ENCODE measurements at places on chromosomes 11 and 22.

DNA sequence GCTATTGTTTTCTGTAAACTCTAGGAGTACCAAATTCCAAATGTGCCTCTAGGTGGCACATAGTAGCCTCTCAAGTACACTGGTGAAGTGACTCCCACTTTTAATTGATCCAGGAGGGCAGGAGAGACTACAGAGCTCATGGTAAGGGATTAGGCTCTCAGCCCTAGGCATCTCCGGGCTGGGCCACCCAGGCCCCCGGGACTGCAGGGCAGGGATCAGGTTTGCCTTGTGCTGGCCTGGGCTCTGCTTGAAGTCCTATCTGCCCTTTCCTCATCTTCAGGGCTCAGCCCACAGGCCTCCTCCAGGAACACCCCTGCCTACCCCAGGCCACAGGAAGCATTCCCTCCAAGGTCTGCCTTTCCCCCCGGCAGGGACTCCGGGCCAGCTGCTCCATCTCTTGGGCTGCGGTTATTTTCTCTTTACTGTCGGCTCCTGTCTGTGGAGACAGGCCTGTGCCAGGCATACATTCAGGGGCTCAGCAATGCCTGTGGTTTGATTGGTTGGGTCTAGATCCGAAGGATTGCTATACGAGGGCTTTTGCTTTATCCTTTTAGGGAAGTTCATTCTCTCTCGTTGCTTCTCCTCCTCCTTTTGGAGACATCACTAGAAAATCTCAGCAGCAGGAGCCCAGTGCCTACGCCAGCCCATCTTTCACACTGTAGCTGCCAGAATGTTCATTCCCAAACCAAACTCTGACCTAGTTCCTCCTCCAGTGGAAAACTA, 32.8 kb downstream of the PARVA start:
- DNase-seq, result no peak

DNA sequence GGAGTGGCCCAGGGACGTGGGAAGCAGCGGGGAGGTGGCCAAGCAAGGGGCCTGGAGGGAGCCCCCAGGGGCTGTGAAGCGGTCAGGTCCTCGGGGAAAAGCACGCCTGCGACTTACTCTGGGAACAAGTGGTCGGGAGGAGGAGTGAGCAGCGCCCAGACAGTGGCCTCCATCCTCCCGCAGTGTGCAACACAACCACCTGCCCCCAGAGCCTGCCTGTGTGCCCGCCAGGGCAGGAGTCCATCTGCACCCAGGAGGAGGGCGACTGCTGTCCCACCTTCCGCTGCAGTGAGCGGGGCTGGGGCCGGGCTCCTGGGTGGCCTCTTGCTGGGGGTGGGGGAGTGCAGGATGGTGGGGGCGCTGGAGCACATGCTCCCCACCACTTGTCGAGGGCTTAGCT, 35.0 kb downstream of the MUC5B start:
- DNase-seq, result no peak

DNA sequence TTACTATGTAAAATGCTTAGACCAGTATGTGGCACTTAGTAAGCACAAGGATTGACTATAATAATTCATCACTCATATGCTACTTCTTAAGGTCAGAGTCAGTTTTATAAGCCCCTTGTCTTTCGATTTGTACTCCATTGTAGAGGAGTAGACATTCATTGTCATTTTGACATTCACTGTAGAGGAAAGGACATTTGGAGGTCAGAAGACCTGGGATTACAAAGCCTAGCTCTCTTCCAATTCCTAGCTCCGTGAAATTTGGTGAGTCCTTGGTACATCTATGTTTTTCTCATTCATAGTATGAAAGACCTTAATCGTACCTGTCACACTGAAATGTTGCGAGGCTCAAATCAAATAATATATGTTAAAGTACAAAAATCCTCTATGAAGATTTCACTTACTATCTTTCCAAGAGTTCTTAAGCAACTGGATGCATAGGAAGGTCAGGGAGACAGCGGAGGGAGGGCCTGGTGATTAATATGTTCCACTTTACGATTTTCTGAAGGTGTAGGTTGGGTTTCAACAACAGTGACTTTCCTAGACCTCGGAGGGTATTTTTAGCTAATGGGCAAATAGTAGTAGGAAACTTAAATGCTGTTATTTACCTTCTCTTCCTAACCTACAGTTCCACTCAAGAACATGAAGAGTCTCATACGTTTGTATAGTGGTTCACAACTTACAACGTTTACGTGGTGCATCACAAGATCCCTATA, 1.4 kb upstream of the EMSY start:
- DNase-seq, result no peak

DNA sequence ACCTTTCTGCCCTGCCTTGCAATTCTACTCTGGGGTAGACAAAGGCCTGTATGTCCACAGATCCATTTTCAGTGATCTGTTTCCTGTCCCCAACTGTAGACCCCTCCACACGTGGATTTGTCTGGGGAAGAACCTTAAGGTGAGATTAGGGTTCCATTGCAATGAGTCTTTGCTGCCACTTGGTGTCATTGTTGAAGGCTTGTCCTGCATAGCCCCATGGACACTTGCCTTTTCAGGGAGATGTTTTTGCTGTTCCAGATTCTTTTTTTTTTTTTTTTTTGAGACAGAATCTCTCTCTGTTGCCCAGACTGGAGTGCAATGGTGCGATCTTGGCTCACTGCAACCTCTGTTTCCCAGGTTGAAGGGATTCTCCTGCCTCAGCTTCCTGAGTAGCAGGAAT, 21.8 kb downstream of the SERPING1 start:
- no peak for DNase-seq

DNA sequence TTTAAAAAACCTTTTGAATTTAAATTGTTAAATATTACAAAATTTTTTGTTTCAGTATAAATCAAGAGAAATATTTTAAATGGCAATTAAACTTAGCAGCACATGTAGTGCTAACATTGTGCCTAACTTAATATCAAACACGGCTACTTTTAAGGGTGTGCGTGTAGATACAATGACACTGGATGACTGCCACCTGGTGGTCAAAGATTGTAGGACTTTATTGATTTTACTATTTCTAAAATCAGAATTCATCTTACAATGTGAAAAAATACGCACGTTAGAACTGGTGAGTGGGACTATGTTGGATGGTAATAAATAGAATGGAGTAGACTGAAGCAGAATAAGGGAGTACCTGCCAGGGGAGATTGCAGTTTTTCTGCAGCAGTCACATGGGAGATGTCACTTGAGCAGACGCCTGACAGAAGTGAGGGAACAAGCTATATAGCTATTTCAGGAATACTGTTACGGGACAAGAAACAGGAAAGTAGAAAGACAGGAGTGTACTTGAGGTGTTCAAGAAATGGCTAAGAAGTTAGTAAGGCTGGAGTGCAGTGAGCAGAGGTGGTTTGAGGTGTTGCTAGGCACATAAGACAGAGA, 52.9 kb downstream of the UVRAG start:
- no peak for DNase-seq

DNA sequence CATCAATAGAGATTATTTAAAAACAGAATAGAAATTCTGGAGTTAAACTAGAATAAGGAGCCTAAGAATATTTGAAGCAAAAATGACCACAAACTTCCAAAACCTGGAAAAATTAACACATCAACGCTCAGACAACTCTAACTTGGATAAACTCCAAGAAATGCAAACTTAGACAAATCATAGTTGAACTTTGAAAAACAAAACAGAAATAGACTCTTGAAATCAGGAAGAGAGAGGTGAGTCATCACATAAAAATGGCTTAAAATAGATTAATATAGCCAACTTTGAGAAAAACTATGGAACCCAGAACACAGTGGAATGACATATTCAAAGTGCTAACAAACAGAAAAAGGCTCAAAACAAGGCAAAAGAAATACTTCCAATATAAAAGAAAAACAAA, 974.2 kb downstream of the JRKL start:
- DNase-seq, result no peak

GRCh38 chr11:75276186-75276585, 35.6 kb downstream of the TPBGL start:
- no peak for DNase-seq

GRCh38 chr11:57460758-57461749, 726 bp downstream of the RTN4RL2 start:
- DNase-seq, result no peak

GRCh38 chr22:42388130-42388797, 43.9 kb downstream of the NFAM1 start:
- DNase-seq, result no peak

DNA sequence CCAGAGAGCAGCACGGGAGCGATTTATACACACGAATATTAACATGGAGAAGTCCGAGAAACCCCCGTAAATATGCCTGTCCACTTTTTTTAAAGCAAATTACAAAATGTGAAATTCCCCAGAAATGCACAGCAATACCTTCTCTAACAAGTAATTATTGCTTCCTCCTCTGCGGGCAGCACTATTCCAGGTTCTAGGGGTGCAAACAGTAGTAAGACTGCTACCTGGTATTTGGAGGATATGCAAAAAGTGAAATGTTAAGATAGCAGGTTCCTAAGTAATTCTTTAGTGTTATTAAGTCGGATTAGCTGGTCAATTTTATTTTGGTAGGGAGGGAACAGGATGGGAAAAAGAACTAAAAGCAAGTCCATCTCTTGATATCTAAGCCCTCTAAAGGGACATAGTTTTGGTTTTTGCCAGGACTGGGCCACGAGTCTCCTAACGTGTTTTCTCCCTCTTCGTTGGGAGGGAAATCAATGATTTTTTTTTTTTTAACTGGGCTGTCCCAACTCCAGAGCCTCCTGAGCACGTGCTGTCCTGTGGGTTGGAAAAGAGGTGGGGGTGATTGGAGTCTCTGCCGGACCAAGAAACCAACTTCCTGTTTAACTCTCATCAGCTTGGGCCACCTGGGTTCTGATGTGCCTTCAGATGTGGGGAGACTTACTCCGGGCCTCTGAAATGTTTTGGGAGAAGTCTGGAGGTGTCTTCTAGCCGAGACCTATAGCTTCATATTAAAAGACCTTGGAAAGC, 1.7 kb upstream of the XBP1 start:
- DNase-seq, result no peak

GRCh38 chr11:115439385-115439784, 64.8 kb downstream of the CADM1 start:
- DNase-seq, result no peak

DNA sequence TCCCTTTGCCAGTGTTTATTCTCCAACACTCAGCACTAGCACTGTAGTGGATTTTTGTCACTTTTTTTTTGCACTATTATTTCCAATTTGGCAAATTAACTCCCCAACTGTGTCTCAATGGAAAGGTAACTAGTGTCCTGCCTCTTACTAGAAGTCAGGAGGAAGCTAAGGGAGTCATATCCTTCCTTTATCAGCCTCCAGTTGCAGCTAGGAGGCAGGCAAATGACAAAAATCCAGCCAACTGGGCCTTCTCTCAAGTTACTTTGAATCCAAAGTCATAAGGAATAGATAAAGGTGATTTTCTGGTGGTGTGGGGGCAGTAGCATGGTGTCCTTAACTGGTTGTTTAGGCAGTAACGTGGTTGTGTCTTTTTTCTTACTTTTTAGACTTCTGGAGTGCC, 15.6 kb upstream of the P4HA3 start:
- no peak for DNase-seq

- DNase-seq, result no peak
These were observed 83.3 kb downstream of the MICAL2 start for GRCh38 chr11:12193515-12194336.

DNA sequence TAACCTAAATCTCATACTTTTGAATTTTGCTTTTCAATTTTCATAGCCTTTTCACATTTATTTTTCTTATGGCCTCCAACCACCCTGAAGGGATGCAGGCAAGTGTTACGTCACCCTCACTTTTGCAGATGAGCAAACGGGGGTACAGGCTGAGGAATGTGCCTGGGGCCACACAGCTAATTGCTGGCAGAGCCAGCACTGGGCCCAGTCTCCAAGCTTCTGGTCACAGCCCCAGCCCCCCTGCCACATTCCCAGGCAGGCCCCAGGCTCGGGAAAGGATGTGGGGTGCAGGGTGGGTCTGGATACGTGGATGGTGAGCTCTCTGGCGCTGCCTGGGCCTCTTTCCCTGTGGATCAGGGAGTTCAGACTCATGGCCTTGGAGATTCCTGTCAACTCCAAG, 138.6 kb downstream of the PKNOX2 start:
- DNase-seq, result no peak

- DNase-seq, result no peak
These were observed 86.9 kb downstream of the STIM1 start for GRCh38 chr11:3942160-3942955.

- DNase-seq, result no peak
These were observed at the start of gene CLCF1 for GRCh38 chr11:67372993-67373647. Gene CLCF1 (minus strand): TSS chr11:67373598. CDS start chr11:67373539, 59 bp downstream.

DNA sequence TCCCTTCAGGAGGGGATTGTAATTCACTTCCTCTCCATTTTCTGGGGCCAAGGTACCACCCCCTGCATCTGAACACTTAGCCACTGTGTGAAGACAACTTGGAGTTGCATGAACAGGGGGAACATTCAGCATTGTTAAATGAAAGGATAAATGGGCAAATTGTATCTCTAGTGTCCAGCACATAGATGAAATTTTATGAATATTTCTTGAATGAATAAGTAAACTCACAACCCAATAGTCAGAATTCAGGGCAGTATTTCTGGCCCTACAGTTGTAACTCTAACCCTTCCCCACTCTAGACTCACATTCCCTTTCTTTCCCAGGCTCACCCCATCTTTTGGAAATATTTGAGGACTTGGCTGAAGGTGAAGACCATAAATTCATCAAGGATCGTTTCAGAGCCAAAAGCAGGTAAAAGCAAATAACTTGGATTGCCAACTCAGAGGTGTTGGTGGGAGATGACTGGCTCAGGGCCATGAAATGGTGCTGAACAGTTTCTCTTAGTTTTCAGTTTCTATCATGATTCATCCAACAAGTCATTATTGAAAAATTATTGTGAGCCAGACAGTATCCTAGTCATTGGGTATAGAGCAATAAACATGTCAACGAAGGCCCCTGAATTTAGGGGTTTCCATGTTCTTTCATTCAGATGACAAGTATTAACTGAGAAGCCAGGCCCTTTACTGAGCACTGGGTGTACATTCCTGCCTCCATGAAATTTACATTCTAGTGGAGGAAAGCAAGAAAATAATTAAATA, 33.3 kb upstream of the ZC3H12C start:
- DNase-seq, result no peak

GRCh38 chr11:72116019-72116755, 3.7 kb upstream of the ANAPC15 start:
- DNase-seq, result no peak

- DNase-seq, result no peak
These were observed 57.8 kb downstream of the PPFIBP2 start for GRCh38 chr11:7571640-7572000.

GRCh38 chr11:101862391-101863233, 52.2 kb upstream of the CEP126 start:
- no peak for DNase-seq

- DNase-seq, result peak; percentile 62
These were observed at the start of gene PPP1CA for GRCh38 chr11:67401495-67402191. Gene PPP1CA (minus strand): TSS chr11:67401858. CDS start chr11:67401782, 76 bp downstream.

- DNase-seq, result no peak
These were observed 22.8 kb downstream of the DHCR7 start for GRCh38 chr11:71425409-71425808.

Measured in esophagus squamous epithelium (tissue), 5 donors.